ENCODE measurements at places on chromosomes 3 and 15. TPM values are rescaled to one million over a fixed set of nuclear protein-coding genes. Genes with fewer than 3 reads are reported as not detected.

ADCY5 gene
- 0.90 TPM for total RNA-seq

NPRL2 gene
- total RNA-seq, result 24.8 TPM

DZIP1L gene
- total RNA-seq, result 14.4 TPM

PCSK6 gene
- total RNA-seq, result 5.5 TPM

IL17RB gene
- not detected for total RNA-seq
